ENCODE measurements at places on chromosomes 7 and 10.

GRCh38 chr10:1020958-1021357 lies 4.7 kb downstream of the IDI2 start:
- DNase-seq: no peak

GRCh38 chr7:109284943-109285342 lies 715.3 kb downstream of the DNAJB9 start:
- no peak for DNase-seq

- no peak for DNase-seq
Measured at GRCh38 chr7:101999393-101999792, 182.0 kb downstream of the CUX1 start.

- DNase-seq: no peak
Measured at GRCh38 chr7:80218723-80219122, 84.1 kb downstream of the GNAI1 start.

DNA sequence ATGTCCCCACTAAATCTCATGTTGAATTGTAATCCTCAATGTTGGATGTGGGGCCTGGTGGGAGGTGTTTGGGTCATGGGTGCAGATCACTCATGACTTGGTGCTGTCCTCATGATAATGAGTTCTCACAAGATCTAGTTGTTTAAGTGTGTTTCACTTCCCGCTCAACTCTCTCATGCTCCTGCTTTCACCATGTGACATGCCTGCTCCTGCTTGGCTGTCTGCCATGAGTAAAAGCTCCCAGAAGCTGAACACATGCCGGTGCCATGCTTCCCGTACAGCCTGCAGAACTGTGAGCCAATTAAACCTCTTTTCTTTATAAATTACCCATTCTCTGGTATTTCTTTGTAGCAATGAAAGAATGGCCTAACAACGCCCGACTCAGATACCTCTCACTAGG lies 6.2 kb upstream of the PSTK start:
- no peak for DNase-seq

DNA sequence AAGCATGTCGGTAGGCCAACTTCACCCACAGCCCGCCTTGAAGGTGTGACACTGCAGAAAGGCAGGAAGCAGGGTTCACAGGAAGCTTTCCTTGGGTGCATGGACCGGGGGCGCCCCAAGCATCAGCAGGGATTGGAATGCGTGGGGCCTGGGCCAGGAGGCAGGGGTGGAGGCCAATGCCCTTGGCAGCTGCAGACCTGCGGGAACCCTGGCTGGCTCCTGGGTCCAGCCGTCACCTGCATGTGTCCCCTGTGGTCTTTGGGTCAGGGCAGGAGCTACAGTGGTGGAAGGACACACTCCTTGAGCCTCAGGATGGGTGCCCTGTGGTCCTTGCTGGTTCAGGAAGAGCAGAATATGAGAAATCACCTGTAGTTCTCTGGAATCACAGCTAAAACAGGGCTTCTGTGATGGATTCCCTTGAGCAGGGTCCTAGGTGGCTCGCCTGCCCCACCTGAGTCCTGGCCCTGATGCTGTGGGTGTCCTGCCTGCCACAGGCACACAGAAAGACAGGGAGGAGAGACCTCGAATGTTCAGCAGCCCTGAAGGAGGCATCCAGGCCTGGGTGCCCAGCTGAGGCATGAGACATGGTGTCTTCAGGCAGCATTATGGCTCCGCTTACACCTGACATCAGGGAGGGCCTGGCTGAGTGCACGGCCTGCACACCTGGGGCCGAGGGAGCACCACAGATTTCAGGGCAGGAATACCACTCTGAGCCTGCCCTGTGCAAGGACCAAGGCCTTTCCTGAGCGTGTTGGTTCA lies 15.1 kb downstream of the ANTXRL start:
- no peak for DNase-seq

GRCh38 chr10:35563261-35563891 lies 41.8 kb upstream of the GJD4 start:
- no peak for DNase-seq

GRCh38 chr7:41030673-41031072 lies 672.2 kb downstream of the INHBA start:
- no peak for DNase-seq

- DNase-seq: no peak
Measured at GRCh38 chr7:47543714-47544113, 38.2 kb downstream of the TNS3 start.

- no peak for DNase-seq
Measured at GRCh38 chr7:128349466-128349825, 5.7 kb upstream of the RBM28 start.

DNA sequence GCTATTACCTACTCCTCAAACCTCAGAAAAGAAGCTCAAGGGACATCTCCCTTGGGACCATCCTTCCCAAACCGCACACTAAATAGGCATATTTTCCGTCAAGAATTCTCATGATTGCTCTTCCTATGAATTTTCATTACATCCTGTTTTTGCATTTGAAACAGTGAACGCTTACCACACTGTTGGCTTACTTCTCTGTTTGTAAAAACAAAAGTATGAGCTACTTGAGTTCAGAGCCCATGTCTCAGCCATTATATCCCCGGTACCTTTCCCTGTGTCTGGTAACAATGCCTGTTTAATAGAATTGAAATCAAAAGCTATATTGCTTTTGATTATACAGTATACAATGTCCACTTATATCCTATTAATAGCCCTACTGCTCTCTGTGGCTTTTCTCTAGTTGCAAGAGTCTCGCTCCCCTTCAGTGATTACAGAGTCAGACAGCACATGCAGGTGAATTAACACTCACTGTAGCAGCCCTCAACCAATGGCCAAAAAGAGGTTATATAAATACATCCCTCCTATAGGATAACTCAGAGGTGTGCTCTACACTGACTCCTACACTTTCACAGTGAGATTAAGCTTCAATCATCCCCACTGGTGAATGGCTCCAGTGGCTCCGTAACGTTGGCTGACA lies 264.4 kb downstream of the SORCS1 start:
- DNase-seq: no peak

DNA sequence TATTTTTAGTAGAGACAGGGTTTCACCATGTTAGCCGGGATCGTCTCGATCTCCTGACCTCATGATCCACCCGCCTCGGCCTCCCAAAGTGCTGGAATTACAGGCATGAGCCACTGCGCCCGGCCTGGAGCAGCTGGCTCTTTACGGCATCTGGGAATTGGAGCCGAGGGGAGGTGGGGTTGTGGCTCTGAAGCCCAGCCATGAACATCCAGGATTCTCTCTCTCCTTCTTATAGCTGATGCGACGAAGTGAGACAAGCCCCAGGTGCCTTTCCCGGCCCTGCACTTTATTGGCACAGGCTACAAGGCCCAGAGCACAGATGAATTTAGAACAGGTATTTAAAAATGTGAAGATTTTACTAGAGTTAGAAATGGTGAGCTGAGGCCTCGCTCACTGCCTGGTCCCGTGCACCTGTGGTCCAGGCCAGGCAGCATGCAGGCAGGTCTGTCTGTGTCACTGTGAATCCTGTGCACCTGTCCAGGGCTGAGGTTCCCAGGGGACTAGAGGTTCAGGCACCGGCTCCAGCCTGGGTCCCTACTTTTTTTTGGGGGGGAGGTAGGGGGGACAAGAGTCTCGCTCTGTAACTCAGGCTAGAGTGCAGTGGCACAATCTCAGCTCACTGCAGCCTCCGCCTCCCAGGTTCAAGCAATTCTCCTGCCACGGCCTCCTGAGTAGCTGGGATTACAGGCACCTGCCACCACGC lies 379.7 kb upstream of the FOXK1 start:
- no peak for DNase-seq

DNA sequence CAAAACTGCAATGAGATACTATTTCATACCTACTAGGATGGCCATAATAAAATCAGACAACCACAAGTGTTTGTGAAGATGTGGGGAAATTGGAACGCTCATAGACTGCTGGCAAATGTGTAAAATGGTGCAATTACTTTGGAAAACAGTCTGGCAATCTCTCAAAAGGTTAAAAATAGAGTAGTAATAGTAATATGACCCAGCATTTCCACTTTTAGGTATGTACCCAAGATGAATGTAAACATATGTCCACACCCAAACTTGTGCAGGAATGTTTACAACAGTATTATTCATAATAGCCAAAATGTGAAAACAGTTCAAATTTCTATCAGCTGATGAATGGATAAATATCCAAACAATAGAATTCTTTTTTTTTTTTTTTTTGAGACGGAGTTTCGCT lies 731.6 kb upstream of the ANKRD30A start:
- no peak for DNase-seq

DNA sequence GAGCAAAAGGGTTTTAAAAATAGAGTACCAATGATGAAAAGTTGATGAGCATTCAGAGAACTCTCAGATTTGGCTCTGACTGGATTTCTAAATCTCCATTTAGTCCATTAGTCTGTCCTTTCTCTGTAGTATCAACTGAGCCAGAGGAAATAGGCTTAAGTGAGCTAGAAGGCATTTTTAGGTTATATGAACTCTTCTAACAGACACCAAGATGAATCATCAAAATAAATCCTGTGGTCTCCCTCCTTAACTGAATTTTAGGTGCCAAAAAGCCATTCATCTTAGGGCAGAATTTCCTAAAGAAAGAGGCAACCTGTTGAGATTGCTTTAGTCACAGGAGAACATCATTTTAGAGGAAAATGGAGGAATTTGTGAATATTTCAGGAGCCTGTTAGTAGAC lies 305.1 kb downstream of the AUTS2 start:
- no peak for DNase-seq

- no peak for DNase-seq
Measured at GRCh38 chr7:121103579-121103978, 115.1 kb downstream of the CPED1 start.

- no peak for DNase-seq
Measured at GRCh38 chr10:2077231-2077630, 339.9 kb upstream of the ADARB2 start.

DNA sequence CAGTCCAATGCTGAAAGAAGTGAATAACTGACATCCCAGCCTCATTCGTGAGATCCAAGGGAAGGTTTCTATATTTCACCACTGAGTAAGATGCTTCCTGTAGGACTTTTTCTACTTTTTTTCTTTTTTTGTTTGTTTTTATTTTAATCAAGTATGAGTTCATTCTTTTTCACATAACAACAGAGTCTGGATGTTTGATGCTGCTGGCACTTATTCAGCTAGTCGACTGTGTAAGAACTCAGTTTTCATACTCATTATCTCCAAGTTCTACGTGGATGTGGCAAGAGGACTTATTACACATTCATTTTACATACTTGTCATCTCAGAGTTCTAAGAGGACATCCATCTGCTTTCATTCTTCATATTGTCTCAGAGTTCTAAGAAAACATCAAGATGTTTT lies 86.9 kb downstream of the CPXM2 start:
- no peak for DNase-seq

- no peak for DNase-seq
Measured at GRCh38 chr10:4771554-4772201, 54.3 kb upstream of the AKR1E2 start.

GRCh38 chr10:77637532-77638320 lies at the start of gene KCNMA1:
Gene KCNMA1, minus strand, starts transcription at chr10:77637808.
- no peak for DNase-seq

- no peak for DNase-seq
Measured at GRCh38 chr7:3011211-3011852, 32.3 kb downstream of the CARD11 start.
